ENCODE measurements at places on chromosomes 4 and X. TPM values are rescaled to one million over a fixed set of nuclear protein-coding genes. Genes with fewer than 3 reads are reported as not detected.

The ASMT gene
- total RNA-seq, result not detected

The ETDB gene
- not detected for total RNA-seq

The HNRNPDL gene
- total RNA-seq, result 337 TPM

The ENPEP gene
- 0.25 TPM for total RNA-seq

GRCh38 chrX:134172588-134173259 lies 64.3 kb upstream of the CCDC160 start:
- peak; percentile 6 for DNase-seq

- DNase-seq, result no peak
Observed at GRCh38 chrX:17081968-17082367, 135.5 kb downstream of the REPS2 start.

- DNase-seq, result no peak
Observed at GRCh38 chr4:182640932-182641331, 276.3 kb downstream of the DCTD start.

GRCh38 chr4:151418385-151418784 lies 9.4 kb downstream of the FHIP1A start:
- no peak for DNase-seq

GRCh38 chr4:124883632-124884031 lies 171.1 kb upstream of the ANKRD50 start:
- no peak for DNase-seq

- no peak for DNase-seq
Observed at GRCh38 chr4:11746734-11747133, 318.0 kb upstream of the HS3ST1 start.

GRCh38 chr4:96736352-96736889 lies 896.5 kb downstream of the PDHA2 start:
- no peak for DNase-seq

- DNase-seq, result no peak
Observed at GRCh38 chr4:2182994-2183393, 58.9 kb downstream of the HAUS3 start.

DNA sequence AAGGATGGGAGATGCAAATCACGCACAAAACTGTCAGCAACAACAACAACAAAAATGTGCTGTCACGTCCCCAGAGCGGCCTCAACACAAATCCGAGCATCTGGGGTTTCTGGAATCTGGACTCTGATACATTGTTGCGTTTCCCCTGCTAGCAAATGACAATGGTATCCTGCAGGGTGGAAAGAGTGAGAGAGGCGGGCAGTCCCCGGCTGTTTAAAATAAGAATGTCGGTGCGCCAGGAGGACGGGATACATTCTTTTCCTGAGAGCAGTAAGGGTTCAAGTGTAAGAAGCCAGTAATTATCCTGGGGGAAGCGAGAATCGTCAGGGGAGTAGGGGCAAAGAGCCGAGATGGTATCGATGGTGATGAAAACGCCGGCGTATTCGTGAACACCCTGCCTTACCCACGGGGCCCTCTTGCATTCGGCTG lies 310.2 kb downstream of the ASMT start:
- no peak for DNase-seq

DNA sequence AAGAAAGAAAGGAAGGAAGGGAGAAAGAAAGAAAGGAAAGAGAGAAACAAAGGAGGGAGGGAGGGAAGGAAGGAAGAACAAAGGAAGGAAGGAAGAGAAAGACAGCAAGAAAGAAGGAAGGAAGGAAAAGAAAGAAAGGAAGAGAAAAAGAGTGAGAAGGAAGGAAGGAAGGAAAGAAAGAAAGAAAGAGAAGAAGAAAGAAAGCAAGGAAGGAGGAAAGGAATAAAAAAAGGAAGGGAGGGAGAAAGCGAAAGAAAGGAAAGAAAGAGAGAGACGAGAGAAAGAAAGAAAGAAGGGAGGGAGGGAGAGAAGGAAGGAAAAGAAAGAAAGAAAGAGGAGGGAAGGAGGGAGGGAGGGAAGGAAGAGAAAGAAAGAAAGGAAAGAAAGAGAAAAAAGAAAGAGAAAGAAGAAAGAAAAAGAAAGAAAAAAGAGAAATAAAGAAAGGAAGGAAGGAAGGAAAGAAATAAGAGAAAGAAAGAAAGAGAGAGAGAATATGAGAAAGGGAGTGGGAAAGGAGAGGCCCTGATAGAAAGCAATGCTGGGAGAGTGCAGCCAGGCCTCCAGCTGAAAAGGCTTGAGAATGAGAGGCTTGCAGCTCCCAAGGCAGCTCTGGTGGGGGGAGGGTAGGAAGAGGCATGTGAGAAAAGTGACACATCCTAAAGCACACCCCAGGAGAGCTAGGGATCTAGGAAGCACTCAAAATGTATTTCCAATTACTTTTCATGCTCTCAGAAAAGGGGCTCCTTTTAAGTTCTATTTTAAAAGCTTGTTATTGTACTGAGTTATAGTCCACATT lies 134.0 kb upstream of the ZIC3 start:
- no peak for DNase-seq

DNA sequence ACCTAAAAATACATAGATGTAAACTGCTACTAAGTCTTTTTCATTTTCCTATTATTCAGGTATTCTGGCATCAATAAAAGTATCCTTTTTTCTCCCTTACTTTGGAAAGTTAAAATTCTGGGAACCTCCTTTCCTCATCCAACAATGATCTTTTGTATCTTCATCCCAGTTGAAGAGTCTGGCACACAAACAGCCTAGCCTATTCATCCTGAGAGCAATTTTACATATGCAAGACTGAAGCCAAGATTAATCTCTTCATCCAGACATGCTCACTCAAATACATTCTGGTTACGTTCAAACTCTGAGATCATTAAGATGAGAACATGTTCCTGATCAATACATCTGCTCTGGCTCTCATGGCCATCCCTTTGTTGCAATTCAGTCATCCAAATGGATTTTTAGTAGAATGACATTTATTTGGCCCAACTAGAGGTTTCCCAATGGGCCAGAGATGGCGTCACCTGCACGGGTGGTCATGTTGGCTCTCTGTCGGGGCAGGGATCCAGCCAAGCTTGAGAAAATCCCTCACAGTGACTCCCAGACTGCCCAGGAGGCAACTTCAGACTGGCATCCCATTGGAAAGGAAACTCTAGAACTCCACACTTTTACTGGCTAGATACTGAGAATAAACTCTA lies 135.3 kb upstream of the VCX2 start:
- DNase-seq, result no peak

DNA sequence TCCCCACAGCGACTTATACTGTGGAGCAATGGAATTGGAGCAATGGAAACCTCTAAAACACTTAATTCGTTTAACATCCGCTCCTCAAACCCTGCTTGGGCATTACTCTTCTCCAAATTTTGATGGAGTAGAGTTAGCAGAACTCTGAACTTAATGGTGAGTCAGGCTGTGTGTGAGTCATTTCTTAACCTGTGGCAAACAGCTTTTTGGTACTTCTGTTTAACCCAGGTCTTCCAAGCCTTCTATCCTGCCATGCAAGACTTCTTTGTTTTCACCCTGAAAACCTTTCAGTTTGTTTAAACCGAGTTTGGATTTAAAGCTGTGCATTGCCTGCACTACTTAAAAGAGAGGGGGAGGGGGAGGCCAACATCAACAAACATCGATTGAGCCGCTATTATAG lies 3.6 kb upstream of the AMOT start:
- no peak for DNase-seq

GRCh38 chr4:100302061-100303026 lies 112.1 kb upstream of the DDIT4L start:
- DNase-seq, result no peak
